ENCODE measurements at places on chromosomes 7 and 10. TPM values are rescaled to one million over a fixed set of nuclear protein-coding genes. Genes with fewer than 3 reads are reported as not detected.

Gene ACTL6B
- not detected for total RNA-seq

Gene SYCE1
- total RNA-seq, result 0.25 TPM

Gene CPA4
- total RNA-seq, result 4.7 TPM

Gene CALHM1
- total RNA-seq, result not detected

Gene PLEKHS1
- total RNA-seq, result 0.45 TPM

Gene AKR1C8
- total RNA-seq, result 0.05 TPM

Gene HGF
- 0.17 TPM for total RNA-seq

Gene CALHM3
- total RNA-seq, result not detected

Gene TACC2
- total RNA-seq, result 11.2 TPM

Gene LRRD1
- total RNA-seq, result not detected

Gene FAM25A
- total RNA-seq, result not detected

Gene UTF1
- not detected for total RNA-seq

Measured in renal cortical epithelial cell (primary cell).